Upper lobe of right lung (tissue), 1 donor: ENCODE measurements at places on chromosomes 5 and 9. TPM values are rescaled to one million over a fixed set of nuclear protein-coding genes. Genes with fewer than 3 reads are reported as not detected.

The PCDHGB3 gene
- total RNA-seq = 2.6 TPM

The GTF3C4 gene
- 12.9 TPM for total RNA-seq

The NSUN2 gene
- total RNA-seq = 46.4 TPM

The GKAP1 gene
- total RNA-seq = 5.4 TPM

The LECT2 gene
- not detected for total RNA-seq

The TNFSF15 gene
- 8.5 TPM for total RNA-seq

The SPINK7 gene
- total RNA-seq = not detected

The CCNJL gene
- total RNA-seq = 16.6 TPM

The IFNA17 gene
- total RNA-seq = not detected

The TMOD1 gene
- 11.3 TPM for total RNA-seq

The PTPN3 gene
- total RNA-seq = 17.1 TPM

The DDX4 gene
- total RNA-seq = not detected

The ZDHHC11 gene
- 12.6 TPM for total RNA-seq

The CDX1 gene
- not detected for total RNA-seq

The CAMK4 gene
- total RNA-seq = 3.8 TPM

The PTCD2 gene
- 6.5 TPM for total RNA-seq

The FAM170A gene
- total RNA-seq = not detected

The ARSI gene
- 4.0 TPM for total RNA-seq

GRCh38 chr5:171454549-171454948 is 35.1 kb downstream of the FGF18 start:
- no peak for DNase-seq

- no peak for DNase-seq
Observed at GRCh38 chr9:120532891-120533290, 47.1 kb downstream of the CDK5RAP2 start.

DNA sequence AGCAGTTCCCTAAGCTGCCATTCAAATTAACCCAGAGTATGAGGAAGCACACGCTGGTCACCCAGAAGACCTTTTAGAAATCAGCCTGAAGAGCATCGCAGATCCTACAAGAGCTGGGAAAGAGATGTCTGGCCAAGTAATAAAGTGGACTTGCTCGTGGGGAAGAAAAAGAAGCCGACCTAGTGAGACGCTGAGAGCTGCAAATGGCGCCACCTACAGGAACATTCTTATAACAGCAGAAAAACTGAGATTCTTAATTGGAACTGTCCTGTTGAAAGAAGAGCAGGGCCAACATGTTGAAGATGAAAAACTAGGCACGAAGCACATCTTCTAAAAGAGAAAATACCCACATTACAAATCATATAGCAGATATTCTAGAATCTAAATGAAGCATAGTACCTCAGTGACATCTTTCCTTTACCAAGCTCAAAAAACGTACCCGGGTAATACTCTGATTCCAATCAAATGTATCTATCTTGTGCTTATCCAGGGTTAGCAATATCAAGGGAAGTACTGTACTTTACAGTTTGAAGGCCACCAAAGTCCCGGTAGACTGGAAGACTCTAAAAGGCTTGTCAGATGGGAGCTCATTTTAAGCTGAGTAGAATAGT is 3.9 kb upstream of the GNAQ start:
- DNase-seq = no peak

- DNase-seq = no peak
Observed at GRCh38 chr5:169695025-169695625, 58.0 kb downstream of the DOCK2 start.

GRCh38 chr5:147780924-147781573 is 1.5 kb downstream of the JAKMIP2 start:
- DNase-seq = no peak

DNA sequence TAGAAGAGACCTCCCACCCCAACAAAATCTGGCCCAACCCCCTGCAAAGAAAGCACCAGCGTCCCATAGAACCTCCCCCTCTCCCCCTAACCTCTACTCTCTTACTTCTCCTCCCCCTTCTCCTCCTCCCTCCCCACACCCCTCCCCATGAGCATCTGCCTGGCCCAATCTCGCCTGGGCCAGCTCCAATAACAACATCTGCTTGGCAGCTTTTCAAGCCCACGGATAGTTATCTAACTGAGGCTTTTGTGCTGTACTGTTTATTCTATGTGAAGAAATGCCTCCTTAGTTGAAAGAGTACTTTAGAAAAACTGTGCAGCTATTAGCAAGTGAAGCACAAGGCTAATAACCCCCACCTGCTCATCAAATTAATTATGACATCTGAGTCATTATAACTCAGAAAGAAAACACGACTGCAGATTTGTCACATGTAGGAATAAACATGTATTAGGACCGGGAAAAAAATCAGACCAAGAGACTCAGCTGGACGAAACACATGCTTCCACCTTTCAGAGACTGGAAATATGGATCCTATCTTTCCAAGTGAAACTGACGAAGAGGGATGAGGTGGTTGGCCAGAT is 42.8 kb downstream of the NFIB start:
- no peak for DNase-seq

- DNase-seq = no peak
Observed at GRCh38 chr5:76690704-76691466, 25.0 kb upstream of the F2R start.

- DNase-seq = no peak
Observed at GRCh38 chr5:177475563-177476427, 2.4 kb upstream of the DBN1 start.

- DNase-seq = no peak
Observed at GRCh38 chr5:39107350-39107749, 33.2 kb upstream of the RICTOR start.

DNA sequence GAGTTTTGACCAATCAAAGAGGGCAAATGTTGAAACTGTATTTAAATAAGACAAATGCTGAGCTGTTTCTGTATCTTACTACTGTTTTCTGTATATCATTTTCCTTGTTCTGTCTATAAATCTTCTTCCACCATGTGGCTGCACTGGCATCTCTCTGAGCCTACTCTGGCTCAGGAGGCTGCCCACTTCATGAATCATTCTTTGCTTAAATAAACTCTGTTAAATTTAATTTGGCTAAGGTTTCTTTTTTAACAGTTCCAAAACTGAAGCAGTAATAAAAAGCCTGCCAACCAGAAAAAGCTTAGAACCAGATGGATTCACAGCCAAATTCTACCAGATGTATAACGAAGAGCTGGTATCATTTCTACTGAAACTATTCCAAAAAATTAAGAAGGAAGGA is 40.2 kb upstream of the TAS2R1 start:
- DNase-seq = no peak

GRCh38 chr9:96412174-96412913 is 5.8 kb downstream of the ZNF367 start:
- DNase-seq = no peak

- DNase-seq = no peak
Observed at GRCh38 chr5:127373858-127374491, 83.4 kb downstream of the MEGF10 start.

DNA sequence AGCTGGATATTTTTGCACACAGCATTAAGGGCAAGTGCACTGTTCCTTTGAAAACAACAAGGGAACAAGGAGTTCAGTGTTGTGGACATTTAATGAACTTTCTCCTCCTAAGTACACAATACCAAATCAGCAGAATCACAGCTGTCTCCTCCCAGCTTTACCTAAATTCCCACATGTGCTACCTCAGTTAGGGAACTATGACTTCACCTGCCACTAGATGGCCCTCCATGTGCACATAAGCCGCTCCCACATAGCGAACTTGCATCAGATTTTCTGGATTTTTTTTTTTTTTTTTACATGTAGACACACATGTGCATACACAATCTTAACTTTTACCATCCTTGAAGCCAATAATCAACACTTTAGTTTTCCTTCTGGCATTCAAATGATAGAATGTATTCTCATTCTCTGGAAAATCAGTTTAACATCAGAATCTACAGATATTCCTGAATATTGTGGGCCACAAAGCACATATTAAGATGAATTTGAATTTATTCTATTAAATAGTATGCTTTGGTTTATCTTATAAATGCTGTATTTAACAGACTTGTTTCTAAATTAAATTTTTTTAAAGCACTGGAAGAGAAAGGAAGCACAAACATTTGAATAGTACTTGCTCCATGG is 123.6 kb downstream of the PALM2AKAP2 start:
- DNase-seq = no peak

- DNase-seq = no peak
Observed at GRCh38 chr9:112076814-112077213, 98.3 kb downstream of the SUSD1 start.

DNA sequence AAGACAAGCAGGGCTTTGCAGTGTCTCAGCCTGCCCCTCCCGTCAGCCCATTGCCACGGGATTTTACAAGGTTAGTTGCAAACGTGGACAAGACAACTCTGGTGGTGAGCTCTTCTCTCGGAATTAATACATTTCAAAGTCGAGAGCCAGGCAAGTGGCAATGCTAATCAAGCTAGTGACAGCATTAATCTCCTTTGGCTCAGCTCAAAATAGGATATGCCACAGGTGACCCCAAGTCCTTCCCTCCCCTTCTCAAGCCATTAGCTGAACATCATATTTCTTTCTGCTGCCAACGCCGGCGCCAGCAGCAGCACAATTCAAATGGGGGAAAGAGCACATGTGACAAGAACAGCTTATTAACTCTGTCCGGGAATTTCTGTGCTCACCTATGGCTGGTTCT is 190.1 kb downstream of the ATPSCKMT start:
- DNase-seq = no peak

DNA sequence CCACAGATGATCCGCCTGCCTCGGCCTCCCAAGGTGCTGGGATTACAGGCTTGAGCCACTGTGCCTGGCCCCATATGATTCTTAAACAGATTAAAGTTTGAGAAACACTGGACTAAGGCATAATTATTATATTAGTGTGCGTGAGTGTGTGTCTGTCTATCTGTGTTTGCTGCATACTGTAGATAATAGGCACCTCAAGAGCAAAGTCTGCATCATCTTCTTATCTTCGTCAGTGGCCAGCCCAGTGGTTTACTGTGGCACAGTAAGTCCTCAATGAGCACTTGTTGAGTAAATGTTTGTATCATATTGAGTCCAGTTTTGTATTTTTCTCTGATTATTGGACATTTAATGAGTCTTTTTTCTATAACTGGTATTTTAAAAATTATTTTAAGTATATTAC is 81.7 kb downstream of the ITGA1 start:
- DNase-seq = no peak

DNA sequence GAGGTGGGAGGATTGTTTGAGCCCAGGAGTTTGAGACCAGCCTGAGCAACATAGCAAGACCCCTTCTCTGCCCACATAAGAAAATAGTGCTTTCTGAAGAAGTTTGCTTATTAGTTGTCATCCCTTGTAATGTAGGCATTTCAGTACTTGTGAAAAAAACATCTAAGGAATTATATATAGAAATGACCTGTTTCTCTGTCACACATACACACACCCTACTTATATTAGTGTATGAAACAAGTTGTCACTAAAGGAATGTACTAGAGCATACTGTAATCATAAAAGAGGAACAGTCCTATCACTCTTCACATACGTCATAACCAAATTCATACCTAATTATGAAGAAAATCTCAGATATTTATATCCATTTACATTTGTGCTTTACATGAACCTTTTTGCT is 122.0 kb downstream of the NIPBL start:
- DNase-seq = no peak

DNA sequence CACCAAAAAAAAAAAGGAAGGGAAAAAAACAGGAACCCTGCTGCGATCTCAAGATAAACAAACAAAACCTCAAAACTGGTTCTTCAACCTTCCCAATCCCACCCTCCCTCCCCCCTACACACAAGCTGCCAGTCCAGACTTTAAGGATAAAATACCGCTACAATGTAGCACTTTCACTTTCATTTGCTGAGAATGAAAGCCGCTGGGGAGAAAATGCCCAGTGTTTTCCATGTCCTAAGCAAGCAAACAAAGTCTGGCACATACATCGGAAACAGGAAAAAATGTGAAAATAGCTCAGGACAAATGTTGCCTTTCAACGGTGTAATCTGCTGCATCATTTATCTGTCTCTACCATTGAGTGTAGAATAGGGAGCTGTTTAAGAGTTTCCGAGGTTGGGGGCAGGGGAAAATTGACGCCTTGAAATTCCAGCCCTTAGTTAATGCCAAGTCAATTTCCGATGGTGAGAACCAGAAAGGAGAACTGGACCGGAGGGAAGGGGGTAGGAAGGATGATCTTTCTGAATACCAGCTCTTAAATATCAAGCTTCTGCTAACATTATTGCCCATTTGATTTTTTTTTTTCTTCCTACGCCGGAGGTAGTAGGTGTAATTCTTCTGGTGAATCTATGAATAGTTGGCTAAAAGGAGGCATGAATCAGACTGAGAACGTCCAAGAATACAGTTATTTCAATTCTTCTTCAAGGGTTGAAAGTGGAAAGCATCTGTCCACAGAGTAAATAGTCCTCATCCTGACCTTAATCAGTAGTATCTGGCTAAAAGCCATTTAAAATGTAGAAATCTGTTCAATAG is 1.2 kb upstream of the ADAMTS6 start:
- DNase-seq = no peak

DNA sequence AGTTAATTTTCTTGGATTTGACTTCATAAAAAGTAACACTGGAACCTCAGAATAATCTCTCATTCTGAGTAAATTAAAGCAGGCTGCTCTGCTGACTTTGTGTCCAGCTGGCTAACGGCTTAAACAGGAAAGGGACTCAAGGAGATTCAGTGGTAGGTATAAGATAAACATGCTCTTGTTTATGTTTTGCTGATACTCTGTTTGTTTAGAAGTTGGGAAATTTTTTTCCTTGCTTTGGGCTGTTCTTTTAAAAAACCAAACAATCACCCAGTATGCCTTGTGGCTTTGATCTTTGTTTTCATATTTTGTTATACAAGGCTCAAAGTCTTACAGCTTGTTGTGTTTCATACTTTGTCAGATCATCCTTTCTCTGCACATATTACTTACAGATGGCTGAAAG is 237.6 kb upstream of the RIOK2 start:
- no peak for DNase-seq

DNA sequence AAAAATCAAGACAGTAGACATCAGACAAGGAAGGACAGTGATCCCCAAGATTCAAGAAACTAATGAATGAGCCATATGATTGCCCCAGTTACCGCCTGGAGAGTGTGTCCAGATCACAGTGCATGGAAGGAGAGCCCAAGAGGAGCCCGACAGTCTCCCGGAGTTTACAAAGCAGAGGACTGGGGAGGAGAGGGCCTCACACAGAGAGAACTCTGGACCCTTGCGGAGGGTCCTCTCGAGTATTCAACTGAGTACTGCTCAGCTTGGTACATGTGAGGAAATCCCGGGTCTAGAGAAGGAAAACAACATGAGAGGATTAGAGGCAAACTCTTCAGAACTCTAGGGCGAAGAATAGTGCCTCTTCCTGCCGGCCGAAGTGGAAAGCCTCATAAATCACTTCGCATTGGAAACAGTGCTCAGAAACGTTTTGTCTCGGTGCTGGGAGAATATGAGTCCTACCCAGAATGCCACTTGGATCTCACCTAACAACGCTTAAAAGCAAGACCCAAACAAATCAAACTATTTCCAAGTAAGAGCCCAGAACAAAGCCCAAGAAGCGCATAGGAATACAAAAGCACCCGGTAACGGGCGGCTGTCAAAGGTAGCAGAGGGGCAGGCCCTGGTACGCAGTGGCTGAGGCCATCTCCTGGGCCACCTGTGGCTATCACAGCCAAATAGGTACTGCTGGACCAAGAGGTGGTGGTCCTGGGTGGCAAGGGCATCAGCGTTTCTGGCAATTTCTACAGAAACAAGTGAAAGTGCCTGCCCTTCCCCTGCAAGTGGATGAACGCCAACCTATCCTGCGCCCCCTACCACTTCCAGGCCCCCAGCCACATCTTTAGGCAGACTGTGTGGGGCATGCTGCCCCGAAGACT is 36.0 kb downstream of the FAM78A start:
- DNase-seq = no peak

GRCh38 chr5:113800686-113801085 is 287.2 kb downstream of the YTHDC2 start:
- DNase-seq = no peak
